AG09319 (cell line): ENCODE measurements at places on chromosomes 4 and X.

DNA sequence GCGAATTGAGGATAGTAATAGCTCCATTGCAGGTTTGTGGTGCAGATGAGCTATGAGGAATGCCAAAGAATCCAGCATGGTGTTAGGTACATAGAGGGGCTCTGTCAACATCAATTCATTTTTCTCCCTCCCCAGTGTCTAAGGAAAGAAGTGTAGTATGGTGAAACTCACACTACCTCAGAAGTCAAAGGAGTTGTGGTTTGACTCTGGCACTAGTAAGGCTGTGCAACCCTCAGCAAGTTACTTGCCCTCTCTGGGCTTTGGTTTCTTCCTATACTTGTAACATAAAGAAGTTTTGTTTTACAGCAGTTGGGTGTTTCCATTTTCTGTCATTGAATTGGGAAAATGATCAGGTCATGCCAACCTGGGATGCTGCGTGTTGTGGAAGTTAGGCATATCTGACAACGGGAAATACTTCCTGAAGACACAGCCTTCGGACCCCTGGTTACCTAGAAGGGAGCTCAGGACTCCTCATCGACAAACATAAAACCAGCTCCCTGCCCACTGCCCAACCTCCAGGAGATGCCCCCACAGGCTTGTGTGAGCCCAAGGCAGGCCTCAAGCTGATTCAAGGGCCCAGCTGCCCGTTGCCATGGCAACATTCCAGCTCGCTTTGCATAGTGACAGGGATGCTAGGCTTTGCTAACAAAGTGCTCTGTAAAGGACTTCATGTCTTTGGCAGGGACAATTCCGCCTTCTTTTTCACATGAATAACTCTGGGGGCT is 71.4 kb downstream of the RTL5 start:
- DNase-seq = no peak

DNA sequence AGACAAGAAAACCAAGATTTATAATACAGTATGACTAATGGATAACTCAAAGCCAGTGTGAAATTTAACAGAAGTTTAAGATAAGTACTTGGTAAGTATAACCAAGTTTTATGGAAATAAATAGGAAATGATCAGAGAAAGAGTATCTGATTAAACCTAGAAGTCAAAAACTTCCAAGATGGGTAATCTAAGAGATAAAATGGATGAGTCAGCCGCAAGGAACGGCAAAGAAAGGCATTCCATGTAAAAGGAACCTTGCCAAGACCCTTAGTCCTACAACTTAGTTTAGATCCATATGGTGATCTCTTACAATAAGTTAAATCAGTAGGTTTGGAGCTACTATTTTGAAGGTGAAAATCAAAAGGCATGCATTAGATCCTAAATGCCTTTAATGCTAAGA is 34.8 kb downstream of the LIN54 start:
- no peak for DNase-seq

- DNase-seq = no peak
Measured at GRCh38 chr4:145260091-145260490, 79.7 kb upstream of the OTUD4 start.

- no peak for DNase-seq
Measured at GRCh38 chr4:94359838-94360237, 17.2 kb upstream of the HPGDS start.
